ENCODE measurements at places on chromosomes 3 and 15. TPM values are rescaled to one million over a fixed set of nuclear protein-coding genes. Genes with fewer than 3 reads are reported as not detected.

PLSCR2 gene
- 0.39 TPM for total RNA-seq

BFSP2 gene
- not detected for total RNA-seq

GRCh38 chr3:7146529-7146928 lies 285.6 kb downstream of the GRM7 start:
- H3K27ac ChIP-seq: no peak overlapping the region
- DNase-seq: no peak
- H3K27me3 ChIP-seq: no peaks in the 10 kb centered on the region
- no peaks in the 10 kb centered on the region for H3K4me1 ChIP-seq
- no peak overlapping the region for H3K4me3 ChIP-seq

DNA sequence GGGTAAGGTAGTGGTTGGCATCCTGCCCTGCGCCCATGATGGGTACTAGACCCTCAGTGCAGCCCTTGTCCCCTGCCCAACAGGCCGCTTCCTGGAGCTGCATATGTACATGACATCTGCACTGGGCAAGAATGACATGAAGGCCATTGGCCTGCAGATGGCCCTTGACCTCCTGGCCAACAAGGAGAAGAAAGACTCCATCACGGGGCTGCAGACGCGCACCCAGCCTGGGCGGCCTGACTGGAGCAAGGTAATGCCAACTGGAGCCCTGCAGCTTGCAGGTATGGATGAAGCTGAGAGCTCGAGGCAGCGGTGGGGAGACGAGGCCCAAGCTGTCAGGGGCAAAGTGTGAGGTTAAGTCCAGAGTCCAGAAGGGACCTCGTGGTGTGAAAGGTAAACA lies 40.8 kb downstream of the NOX5 start:
- no peak overlapping the region for H3K27ac ChIP-seq
- no peaks in the 10 kb centered on the region for H3K36me3 ChIP-seq
- H3K27me3 ChIP-seq: peaks cover 7% of the 10 kb centered on the region
- DNase-seq: no peak
- H3K4me3 ChIP-seq: no peak overlapping the region
- H3K4me1 ChIP-seq: peaks cover 16% of the 10 kb centered on the region

All from WTC11 (cell line).